ENCODE measurements at places on chromosomes 4 and X. TPM values are rescaled to one million over a fixed set of nuclear protein-coding genes. Genes with fewer than 3 reads are reported as not detected.

DNA sequence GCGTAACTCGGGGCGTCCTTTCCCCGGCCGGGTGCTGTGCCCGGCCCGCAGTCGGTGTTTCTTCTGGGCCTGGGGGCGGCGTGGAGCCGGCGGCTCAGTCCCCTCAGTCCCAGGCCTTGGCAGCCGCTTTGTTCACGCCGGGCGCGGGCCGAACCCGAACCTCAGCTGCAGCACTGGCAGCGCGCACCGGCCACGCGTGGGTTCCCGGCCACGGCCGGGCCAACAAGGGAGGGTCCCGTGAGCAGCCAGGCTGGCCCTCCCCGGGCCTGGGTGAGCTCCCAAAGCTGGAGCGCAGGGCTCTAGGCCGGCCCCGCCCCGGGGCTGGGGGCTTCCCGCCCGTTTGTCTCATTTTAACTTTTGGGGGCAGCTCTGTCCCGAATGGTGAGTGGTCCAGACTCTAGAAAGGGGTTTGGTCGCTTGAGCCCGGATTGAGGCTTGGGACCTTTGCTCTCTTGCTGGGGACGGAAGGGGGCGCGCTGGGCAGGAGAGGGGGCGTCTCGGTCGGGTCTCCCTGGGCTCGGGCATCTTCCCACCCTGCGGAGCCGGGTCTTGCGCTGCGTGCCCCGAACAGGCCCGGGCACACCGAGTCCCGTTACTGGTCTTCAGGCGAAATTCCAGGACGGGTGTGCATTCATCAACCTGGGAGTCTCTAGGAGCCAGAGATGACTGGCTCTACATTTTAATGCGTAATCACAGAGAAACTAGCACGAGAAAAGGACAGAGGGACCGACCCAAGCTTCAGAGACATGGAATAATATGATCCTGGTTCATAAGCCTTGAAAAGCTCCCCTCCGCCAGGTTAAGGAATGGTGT is 177.1 kb downstream of the CBR4 start:
- peak; percentile 80 for DNase-seq

DNA sequence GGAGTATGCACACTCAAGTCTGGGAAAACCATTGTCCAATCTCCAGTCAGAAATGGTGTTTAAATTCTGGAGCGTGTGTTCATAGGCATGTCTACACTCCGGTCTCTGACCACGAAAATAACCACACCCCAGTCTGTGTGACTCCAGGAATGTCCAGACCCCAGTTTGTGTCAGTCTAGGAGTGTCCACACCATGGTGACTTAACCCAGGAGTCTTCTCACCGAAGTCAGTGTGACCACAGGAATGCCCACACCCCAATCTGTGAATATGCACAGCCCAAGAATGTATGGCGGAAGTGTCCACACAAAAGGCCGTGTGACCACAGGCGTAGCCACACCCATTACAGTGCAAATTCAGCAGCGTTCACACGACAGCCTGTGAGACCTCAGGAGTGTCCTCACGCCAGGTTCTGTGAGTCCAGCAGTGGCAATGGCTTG is 11.4 kb downstream of the FTSJ1 start:
- DNase-seq, result no peak

DNA sequence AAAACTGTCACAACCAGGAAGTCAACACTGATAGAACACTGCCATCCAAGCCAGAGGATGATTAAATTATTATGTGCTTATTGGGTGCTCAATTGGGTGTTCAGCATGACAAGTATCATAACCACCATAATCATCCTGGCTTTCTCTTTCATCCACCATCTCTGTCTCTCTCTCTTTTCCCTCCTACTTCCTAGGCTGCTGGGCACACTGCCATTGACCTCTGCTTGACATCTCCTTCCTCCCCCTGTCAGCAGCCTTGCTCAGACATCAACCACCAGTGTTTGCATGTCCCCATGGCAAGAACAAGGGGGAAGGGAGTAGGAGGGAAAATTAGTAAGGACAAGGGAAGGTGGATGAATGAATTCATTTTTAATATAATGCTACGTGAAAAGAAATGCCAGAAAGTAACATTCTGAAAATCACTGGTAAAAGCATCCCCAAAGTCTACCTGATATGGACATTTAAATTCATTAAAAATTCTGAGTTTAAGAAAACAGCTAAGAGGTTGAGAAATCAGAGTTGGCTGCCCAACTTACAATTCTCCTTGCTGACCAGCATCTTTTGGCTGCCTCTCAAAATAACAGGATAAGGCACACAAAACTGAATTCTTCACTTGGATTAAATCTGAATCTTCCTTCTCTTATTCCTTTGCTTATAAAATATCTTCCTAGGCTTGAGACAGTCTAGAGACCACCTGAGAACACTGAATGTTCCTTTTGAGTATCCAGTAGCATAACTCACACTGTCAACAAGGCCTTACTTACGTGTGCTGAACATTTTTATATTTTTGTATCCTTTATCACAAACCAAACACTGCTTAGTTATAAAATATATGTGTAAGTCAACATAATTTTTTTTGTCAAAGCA is 48.5 kb downstream of the SNCA start:
- DNase-seq, result no peak

PNMA5 gene
- polyA plus RNA-seq, result 0.11 TPM

DNA sequence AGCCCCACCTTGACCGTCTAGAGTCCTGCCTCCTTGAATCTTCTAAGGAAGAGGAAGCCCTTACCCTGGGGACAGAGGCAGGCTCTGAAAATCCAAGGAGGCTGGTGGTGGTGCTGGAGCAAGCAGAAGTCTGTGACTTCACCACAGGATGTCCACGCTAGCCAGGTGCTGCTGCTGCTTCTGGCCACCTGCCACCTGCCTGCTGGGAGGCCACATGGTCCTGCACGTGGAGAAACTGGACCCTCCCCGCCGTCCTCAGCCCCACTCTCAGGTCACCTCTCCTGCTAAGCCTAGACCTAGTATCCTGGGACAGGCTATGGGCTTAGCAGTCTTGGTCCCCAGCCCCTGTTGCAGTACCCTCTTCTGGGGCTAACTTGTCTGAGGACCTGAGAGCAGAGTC is 15.8 kb downstream of the TMEM31 start:
- DNase-seq, result no peak

GAGE2A gene
- polyA plus RNA-seq, result not detected

OCRL gene
- polyA plus RNA-seq, result 12.7 TPM

GRCh38 chrX:33434256-33435092 is 223.1 kb upstream of the DMD start:
- DNase-seq, result peak; percentile 79

GRCh38 chr4:69760455-69760854 is at the start of gene SULT1B1:
Gene SULT1B1 (minus strand): TSS chr4:69760620. CDS start chr4:69755217, 5,403 bp downstream.
- DNase-seq, result no peak

- DNase-seq, result no peak
Measured at GRCh38 chr4:159264057-159264456, 161.2 kb downstream of the RAPGEF2 start.

DNA sequence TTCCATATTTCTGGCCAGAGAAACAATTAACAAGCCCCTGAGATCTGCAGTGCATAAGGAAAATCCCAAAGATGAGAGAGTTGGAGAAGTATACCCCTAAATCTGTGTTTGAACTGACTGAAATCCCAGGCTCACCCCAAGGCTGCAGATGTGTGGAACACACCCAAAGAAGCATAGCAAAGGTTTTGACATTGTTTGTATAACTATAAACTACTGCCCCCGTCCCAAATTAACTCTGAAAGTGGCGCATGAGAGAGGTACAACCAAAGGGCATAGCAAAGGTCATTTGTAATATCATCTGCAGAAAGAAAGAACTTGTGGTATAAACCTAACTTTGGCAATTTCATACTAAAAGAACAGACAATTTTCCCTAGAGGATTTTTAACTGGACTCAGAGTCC is 157.9 kb downstream of the DCAF12L1 start:
- DNase-seq, result no peak

- no peak for DNase-seq
Measured at GRCh38 chrX:100591256-100592051, 6.7 kb downstream of the TNMD start.

- DNase-seq, result no peak
Measured at GRCh38 chr4:22483551-22483981, 32.3 kb downstream of the ADGRA3 start.

GRCh38 chr4:180926277-180926676 is 1316.9 kb upstream of the TENM3 start:
- DNase-seq, result no peak

DNA sequence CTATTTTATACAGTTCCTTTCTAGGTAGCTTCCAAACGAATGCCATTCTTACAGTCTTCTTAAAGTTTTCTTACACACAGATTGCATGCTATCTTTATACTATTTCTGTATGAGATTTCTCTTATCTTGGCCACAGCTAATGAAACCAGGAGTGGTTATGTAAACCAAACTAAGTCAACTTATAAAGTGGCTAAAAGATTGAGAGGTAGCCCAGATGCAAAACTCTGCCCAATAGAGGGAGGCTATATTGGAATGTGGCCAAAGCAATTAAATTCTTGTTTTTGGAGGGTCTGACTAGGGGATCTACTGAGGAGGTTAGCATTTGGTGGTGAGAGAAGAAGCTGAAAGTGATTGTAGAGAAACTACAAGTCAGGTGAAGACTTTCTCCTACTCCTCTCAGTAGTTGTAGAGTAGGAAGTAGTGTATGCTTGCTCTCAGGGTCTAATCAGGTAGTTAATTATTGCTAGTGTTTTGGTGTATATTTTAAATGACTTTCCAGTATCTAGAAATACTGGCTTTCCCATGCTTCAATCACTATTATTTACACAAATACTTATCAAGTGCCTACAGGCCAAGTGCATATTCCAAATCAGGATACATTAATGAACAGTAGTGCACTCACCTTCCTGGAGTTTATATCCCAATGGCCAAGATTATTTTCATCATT is 104.2 kb upstream of the HPGD start:
- DNase-seq, result no peak

NPY1R gene
- polyA plus RNA-seq, result 2.7 TPM

DNA sequence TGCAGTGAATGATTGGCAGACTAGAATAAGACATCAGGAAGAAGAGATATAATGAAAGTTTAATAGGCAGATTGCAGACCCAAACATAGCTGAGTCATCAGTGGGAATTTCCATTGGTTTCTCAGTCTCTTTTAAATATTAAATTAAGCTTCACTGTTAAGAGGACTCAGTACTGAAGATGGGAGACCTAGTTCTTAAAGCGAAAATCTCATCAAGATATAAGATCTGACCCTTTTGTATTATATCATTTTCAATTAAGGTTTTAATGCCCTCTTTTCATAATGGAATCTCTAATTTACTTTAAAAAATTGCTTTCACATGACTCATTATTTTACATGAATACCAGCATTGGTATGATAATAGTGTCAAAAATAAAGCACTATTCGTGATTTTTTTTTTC is 168.9 kb upstream of the ATOH1 start:
- DNase-seq, result no peak

DNA sequence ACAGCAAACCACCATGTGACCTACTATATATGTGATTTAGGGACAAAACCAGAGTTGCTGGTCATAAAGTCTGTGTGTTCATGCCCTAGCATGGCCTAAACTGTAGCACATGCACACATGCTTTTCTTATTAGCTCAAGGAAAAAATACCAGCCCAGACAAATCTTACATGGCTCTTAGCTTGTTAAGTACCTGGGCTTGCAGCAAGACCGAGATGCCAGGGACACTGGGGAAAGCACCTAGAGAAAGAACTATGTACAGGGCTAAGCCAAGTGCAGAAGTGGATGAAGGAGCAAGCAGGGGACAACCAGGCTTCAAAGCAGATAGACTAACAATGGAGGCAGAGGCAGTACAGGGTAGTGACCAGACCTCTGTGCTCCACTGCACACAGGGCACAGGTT is 3.4 kb upstream of the GABRE start:
- DNase-seq, result no peak

- DNase-seq, result no peak
Measured at GRCh38 chr4:175882891-175883290, 70.8 kb upstream of the GPM6A start.

GRCh38 chr4:24229978-24230377 is 340.1 kb upstream of the PPARGC1A start:
- no peak for DNase-seq

DNA sequence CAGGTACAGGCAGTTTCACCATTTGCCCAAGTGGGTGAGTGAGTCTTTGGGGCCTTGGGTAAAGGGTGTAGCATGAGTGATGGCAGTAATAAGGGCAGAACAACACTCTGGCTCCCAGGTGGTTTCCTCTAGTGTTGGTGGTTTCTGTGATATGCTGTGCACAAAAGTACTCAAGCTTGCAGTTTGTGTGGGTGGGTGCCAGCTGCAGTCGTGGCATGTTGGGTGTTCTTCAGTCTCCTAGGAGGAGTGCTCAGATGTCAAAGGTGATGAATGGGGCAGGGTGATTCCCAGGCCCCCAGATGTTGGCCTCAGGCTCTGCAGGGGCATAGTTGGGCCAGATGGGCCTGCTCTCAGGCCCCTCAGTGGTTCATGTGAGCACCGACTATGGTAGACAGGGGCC is 166.1 kb upstream of the KLF8 start:
- no peak for DNase-seq

PABPC1L2A gene
- 0.44 TPM for polyA plus RNA-seq

XAGE2 gene
- polyA plus RNA-seq, result not detected

EDNRA gene
- polyA plus RNA-seq, result 1.6 TPM

IGSF1 gene
- 39.9 TPM for polyA plus RNA-seq

GRCh38 chr4:113502906-113503305 is 258.6 kb downstream of the CAMK2D start:
- no peak for DNase-seq

DNA sequence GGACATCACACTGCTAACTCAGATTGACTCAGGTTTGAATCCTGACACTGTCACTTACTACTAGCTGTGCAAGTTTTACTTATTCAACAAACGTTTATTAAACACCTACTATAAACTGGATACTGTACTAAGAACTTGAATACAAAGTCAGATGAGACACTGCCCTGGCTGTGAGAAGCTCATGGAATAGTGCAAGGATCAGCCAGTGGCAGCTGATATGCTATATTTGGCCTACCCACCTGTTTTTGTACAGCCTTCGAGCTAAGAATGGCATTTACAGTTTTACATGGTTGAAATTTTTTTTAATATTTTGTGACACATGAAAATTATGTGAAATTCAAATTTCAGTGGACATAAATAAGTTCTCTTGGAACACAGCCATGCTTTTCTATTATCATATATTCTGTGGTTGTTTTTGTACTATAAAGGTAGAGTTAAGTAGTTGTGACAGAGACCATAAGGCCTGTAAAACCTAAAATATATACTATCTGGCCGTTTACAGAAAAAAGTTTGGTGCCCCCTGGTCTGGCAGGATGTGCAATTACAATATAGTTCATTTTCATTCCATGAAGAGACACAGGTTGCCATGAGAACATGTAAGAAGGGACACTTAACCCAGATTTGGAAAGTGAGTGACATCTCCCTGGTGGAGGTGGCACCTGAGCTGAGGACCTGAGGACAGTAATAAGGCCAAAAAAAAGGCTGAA is 3.4 kb upstream of the SEC24D start:
- no peak for DNase-seq

DNA sequence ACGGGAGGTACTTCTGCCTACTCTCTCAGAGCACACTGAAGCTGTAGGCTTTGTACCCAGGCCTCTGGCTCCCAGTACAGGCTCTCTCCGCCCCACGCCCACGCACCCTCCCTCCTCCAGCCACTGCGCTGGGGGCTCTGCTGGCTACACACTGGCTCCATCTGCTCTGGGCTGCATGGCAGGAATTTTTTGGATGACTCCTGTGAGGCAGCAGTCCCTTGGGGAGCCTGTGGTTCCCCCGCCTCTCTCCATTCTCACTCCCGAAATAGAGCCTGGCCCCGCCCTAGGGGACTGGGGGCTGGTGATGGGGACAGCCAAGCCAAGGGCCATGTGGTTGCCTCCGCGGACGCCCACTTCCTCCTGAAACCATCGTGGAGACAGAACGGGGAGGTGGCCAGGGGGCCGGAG is 58.1 kb upstream of the ADRA2C start:
- DNase-seq, result no peak
